ENCODE measurements at places on chromosomes 2 and 18. TPM values are rescaled to one million over a fixed set of nuclear protein-coding genes. Genes with fewer than 3 reads are reported as not detected.

Gene GREB1
- 0.83 TPM for total RNA-seq

Gene RASGRP3
- total RNA-seq = 0.69 TPM

Gene CTAGE1
- total RNA-seq = not detected

Gene PFN4
- total RNA-seq = 0.42 TPM

Gene KCTD1
- total RNA-seq = 8.0 TPM

Gene KCNIP3
- 2.3 TPM for total RNA-seq

Gene RFTN2
- 5.9 TPM for total RNA-seq

All from smooth muscle cell of the umbilical artery (primary cell).